ENCODE measurements at places on chromosomes 1 and 21.

DNA sequence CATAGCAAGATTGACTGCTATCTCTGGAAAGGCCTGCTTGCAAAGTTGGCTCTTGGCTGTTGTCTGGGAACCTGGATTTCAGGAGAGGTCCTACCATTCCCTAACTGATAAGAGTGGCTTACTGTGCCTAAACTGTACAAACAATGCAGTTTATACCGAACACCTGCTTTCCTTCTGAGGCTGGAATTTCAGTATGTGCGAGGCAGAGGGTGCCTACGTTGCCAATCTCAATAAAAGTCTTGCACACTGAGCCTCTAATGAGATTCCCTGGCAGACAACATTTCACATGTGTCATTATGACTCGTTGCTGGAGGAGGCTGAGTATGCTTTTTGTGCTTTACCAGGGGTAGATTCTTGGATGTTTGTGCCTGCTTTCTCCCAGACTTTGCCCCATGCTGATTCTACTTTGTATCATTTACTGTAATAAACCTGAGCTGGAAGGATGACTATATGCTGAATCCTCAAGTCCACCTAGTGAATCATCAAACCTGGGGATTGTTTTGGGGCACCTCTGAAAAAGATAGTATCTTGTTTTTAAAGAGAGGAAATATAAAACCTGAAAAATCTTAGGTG, 58.9 kb upstream of the GNG4 start:
- no peak for DNase-seq

- DNase-seq: no peak
Observed at GRCh38 chr1:246476771-246477170, 30.3 kb downstream of the SMYD3 start.

DNA sequence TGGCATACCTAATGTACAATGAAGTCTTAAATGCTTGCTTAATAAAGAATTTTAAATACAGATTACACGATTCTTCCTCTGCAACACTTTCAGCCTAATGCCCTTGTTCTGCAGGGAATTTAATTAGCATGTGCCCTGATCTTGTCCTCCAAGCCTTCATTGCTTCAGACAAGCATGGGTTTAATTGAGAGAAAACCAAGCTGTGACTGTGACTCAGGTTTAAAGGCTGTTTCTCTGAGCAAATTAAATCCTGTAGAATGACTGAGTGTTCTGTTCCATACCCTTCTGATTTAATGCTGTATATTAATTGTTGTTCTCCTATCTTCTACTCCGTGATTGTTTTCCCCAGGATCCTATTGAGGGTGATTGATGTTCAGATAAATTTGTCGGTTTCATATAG, 269.0 kb upstream of the PRMT6 start:
- DNase-seq: no peak

- DNase-seq: peak; percentile 79
Observed at GRCh38 chr1:178684542-178685000, 40.5 kb upstream of the RALGPS2 start.

DNA sequence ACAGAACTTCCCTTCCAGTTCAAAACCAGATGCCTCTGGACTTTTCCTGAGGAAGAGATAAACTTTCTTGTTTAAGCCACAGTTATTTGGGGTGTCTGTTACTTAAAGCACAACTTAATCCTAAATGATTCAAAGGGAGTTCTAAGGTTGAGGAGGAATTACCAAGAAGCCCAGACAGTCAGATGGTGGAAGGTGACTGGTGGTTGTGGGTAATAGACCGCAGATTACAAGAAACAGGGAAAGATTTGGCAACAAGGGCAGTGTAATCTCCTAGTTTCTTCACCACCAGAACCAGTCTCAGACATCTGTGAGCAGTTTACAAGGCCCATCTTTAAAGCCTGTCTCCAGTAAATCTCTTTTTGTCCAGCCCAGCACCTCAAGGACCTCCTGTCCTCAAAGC, 130.1 kb upstream of the CTTNBP2NL start:
- DNase-seq: no peak

Data from amniotic stem cell (primary cell).